ENCODE measurements at places on chromosomes 1 and 21.

DNA sequence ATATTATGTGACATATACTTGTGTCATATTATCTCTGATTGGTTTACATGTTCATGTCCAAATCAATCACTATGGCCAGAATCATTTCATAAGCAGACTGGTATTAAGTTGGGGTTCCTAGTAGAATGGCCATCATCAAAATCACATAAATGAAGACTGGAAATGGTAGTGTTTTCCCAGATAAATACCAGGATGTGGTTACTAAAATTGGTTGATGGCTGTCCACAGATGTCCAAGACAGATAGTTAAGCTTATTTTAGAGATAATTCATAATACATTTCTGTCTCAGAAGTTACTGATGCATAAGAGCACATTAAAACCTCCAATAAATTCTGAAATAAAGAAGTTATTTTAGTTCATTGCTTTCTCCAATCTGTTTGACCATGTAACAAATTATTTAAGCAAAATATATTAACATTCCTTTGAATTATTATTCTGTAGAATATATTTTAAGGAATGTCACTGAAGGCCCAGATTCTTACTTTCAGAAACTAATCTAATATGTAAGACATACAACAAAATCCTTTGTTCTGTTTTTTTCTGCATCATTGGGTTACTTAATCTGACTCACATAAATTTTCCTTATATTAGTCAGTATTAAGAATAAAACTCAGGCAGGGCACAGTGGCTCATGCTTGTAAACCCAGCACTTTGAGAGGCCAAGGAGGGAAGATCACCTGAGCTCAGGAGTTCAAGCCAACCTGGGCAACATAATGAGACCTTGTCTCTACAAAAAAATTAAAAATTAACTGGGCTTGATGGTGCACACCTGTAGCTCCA is 483.9 kb downstream of the PTPRC start:
- no peak for DNase-seq

DNA sequence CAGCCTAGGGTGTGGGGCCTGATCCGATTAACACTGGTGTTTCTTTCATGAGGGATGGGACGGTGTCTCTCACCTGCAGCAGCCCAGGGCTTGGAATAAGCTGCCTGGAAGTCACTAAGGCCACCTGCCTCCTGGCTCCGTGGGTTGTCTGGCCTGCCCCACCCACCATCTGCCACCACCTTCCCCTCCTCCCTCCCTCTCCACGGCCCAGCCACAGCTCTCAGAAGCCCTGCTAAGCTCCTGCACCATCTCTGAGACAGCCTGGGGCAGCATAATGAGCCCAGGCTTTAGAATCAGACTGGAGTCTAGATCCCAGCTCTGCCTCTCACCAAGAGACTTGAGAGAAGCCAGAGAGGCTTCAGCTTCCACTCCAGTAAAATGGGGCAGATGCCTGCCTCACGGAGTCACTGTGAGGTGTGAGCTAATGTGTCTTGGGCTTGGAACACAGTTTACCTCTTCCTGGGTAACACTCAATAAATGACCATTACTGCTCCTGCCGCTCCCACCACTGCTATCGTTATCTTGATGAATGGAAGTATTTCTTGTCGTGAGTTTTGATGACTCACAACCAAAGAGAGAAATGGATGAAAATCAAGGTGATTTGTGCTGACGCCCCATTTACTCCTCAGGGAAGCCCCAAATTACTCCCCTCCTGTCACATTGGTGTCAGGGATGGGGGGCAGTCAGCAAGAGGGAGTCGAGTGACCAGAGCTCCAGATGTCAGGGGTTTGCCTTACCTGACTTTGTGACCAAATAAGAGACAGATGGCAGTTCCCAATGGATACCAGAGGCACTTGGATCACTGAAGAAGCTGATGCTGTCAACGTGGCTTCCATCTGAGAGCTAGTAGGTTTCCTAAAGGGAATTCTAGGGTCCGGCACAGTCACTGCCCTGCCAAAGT is 23.5 kb upstream of the C1QA start:
- no peak for DNase-seq

DNA sequence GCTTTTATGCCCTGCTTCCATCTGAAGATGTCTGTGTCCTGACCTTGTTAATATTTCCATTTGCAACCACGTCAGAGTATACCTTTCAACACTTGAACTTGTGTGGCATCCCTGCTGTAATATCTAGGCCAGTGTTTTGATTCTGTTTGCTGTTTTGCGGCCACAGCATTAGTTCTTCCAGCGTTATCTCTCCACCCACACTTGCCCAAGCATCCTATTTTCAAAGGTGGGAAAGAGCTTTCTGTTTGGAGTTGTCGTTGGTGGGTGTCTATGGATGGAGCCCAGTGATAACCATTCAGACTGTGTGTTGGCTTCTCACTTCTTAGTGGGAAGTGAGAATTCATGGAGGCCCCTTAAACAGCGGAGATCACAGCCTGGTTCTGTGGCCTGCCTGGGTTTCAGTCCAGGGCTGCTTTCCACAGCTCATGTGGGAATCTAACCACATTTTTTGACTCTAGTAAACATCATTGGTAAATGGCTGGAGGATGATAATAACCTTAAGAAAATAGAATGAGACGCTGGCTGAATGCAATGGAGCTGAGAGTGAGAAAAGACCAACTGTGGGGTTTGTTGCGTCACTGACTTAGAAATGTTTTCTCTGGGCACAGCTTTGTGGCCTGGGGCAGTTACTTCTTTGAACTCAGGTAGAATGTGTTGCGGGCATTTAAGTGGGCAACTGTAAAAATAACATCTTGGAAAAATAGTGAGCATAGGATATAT is 7.6 kb downstream of the TENT5C start:
- DNase-seq: no peak

- DNase-seq: no peak
These were observed 127.9 kb downstream of the URB2 start for GRCh38 chr1:229753764-229754551.

DNA sequence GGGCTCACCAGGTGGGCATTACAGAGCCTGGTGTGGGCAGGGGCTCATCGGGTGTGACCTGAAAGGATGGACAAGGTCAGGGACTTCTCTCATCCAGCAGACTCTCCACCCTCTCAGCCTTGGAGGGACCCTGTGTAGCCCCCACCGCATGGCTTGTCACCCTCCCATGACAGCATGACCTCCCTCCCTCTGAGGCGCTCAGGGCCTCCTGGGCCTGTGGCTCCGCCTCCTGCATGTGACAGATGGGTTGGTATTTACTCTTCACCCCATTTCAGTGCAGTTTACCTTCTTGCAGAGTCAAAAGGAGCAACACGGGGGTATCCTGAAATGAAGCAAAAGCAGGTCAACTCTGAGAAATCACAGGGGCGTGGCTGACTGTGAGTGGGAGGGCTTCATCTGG is 298.6 kb upstream of the AJAP1 start:
- DNase-seq: no peak

GRCh38 chr1:183533617-183534174 is 56.6 kb downstream of the NCF2 start:
- no peak for DNase-seq

- no peak for DNase-seq
These were observed 52.7 kb upstream of the PLA2G4A start for GRCh38 chr1:186775881-186776560.

DNA sequence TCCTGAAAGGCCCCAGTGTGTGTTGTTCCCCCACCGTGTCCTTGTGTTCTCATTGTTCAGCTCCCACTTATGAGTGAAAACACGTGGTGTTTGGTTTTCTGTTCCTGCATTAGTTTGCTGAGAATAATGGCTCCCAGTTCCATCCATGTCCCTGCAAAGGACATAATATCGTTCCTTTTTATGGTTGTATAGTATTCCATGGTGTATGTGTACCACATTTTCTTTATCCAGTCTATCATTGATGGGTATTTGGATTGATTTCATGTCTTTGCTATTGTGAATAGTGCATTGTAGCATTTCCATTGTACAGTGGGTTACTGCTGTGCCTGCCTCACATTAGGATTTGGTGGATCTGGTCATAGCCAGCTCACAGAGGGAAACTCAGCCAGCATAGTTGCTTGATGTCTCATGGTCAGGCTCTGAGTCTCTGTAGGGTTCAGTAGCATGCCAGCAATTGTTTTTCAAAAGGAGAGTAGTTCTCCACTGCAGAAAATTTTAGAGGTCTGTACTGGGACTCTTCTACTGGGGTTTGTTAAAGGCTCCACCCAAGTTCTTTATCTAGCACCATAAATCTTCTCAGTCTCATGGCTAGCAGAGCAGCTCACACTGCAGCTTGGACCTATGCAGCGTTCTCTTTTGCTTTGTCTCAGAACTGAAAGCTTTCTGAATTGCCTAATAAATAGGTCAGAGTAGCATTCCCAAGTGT is 41.0 kb downstream of the RUNX3 start:
- DNase-seq: no peak

GRCh38 chr1:203270448-203270847 is 34.9 kb upstream of the BTG2 start:
- no peak for DNase-seq

GRCh38 chr21:42973991-42974831 is at the start of gene PKNOX1:
Gene PKNOX1 (plus strand): TSS chr21:42974562. CDS start chr21:43004382, 29,820 bp downstream.
- DNase-seq: peak; percentile 98

- DNase-seq: no peak
These were observed 41.9 kb downstream of the MAB21L3 start for GRCh38 chr1:116152950-116153691.

- no peak for DNase-seq
These were observed 2.1 kb upstream of the AHDC1 start for GRCh38 chr1:27605796-27606707.

DNA sequence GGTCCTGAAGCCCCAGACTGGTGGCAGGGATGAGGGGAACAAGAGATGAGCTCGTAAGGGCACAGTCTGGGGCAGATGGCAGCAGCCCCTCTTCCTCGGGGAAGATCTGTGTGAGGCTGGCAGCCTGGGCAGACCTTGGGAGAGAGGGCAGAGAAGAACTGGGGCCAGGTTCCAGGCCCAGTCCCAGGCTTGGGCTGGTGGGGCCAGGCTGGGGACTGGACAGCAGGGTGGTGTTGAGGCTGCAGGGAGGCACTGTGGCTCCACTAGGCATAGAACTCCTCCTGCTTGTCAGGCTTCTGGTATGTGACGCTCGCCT is 35.7 kb downstream of the SDC3 start:
- DNase-seq: no peak

- DNase-seq: no peak
These were observed 23.5 kb downstream of the BACH1 start for GRCh38 chr21:29321932-29322928.

- DNase-seq: no peak
These were observed 32.1 kb upstream of the TP53BP2 start for GRCh38 chr1:223877804-223878203.

DNA sequence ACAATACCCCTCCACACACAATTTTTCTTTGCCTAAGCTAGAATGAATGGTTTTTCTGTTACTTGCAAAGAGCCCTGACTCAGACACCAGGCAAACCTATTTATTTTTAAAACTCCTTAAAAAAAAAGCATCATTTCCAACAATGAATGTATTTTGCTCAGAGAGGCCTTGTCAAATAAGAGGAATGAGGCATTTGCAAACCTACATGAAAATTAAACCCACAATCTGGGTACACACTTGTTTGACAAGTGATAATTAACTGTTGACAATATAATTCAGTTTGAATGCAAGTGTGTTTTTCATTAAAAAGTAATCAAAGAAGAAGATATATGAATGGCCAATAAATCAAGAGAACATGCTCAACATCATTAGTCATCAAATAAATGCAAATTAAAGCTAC is 339.5 kb downstream of the PTPRU start:
- no peak for DNase-seq

GRCh38 chr1:44784094-44785028 is 3.6 kb downstream of the BEST4 start:
- no peak for DNase-seq

DNA sequence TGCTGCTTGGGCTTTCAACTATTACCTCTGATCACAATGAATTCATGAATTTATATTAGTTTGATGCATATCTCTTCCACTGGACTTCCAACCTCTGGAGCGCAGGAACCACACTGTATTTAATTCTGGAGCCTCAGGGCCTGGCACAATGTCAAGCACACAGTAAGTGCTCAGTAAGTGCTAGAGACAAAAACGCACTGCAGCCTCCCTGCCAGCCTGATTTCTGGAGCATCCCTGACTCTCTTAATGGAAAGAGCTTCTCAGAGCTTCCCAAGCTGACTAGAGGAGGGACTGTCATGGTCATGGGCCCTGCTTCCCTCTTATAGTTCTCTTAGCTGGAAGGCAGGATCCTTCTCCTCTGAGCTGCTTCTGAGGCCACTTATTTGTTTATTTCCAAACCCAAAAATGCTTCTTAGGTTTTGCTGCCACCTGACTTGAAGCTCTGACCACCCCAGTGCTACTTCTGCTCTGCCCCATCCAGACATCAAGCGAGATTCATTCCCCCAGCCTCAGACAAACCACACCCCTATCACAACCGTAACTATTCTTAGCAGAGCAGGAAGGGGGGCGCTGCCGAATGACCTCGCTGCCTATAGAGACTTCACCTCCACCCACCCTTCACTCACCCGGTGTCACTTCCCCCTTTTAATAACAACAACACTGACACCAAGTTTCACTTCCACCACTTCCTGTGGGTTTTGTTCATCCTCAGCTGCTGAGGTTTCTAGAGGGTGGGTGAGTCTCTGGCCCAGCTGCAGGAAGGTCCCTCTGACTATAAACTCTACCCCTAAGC is 33.6 kb downstream of the NUAK2 start:
- no peak for DNase-seq

Data from occipital lobe (tissue), 3 donors.